ENCODE measurements at places on chromosomes 16 and 17. TPM values are rescaled to one million over a fixed set of nuclear protein-coding genes. Genes with fewer than 3 reads are reported as not detected.

DNA sequence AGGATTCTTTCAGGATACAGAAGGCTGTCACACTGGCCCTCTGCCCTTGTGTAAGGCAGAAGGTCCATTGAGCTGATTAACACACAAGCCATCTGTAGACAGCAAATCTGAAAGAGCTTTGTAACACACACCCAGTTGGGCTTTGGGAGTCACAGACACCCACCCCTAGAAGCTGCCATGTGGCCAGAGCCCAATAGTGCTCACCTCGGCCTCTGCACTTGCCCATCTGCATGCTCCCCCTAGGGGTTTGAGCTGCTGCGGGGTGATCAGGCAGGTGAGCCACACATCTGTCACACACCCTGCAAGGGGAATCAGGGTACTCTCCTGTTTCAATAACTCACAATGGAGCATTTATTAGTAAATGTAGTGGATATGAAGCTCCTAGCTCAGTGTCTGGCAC, 138.3 kb downstream of the CHD9NB start:
- no peak overlapping the region for H3K27ac ChIP-seq
- peaks cover 23% of the 10 kb centered on the region for H3K27me3 ChIP-seq
- no peak overlapping the region for H3K4me3 ChIP-seq
- H3K36me3 ChIP-seq: no peaks in the 10 kb centered on the region
- no peak for DNase-seq

TEKT1 gene
- total RNA-seq: 0.50 TPM

DNA sequence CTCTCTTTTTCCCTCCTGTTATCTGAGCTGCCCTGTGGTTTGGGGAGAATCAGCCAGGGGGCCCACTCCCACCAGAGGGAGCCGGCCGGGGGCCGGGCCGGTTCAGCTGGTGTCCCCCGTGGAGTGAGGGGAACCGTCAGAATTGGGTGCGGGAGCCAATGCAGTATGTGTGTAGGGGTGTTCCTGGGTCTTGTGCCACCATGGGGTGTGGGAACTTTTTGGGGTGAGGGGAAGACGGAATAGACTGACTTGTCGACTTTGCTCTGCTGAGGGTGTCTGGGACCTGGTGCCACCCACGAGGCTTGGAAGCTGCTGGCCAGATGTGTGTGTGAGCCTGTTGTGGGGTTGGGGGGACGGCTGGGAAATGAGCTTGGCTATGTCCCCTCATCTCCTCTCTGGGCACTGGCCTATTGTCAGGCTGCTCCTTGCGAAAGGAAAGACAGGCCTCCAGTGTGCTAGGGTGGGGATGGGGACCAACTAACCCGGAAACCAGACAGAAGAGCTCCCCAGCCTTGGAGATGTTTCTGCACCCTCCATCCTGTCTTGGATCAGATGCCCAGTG, 9.9 kb downstream of the RARA start:
- peak overlapping the region; percentile 99 for H3K4me3 ChIP-seq
- no peak overlapping the region for H3K27ac ChIP-seq
- no peaks in the 10 kb centered on the region for H3K27me3 ChIP-seq
- H3K36me3 ChIP-seq: no peaks in the 10 kb centered on the region
- DNase-seq: no peak
- H3K4me1 ChIP-seq: peaks cover 85% of the 10 kb centered on the region

GRCh38 chr17:63426041-63426916, 19.8 kb downstream of the CYB561 start:
- no peak overlapping the region for H3K27ac ChIP-seq
- H3K27me3 ChIP-seq: no peaks in the 10 kb centered on the region
- H3K36me3 ChIP-seq: peaks cover 10% of the 10 kb centered on the region
- H3K4me3 ChIP-seq: no peak overlapping the region

CMTM1 gene
- total RNA-seq: 9.4 TPM

- no peak overlapping the region for H3K27ac ChIP-seq
- H3K4me1 ChIP-seq: no peaks in the 10 kb centered on the region
- H3K27me3 ChIP-seq: no peaks in the 10 kb centered on the region
Measured at GRCh38 chr17:39549747-39550573, 57.8 kb downstream of the NEUROD2 start.
